PC-3 (cell line): ENCODE measurements at places on chromosomes 7 and 10. TPM values are rescaled to one million over a fixed set of nuclear protein-coding genes. Genes with fewer than 3 reads are reported as not detected.

ZC3HAV1 gene
- total RNA-seq, result 19.6 and 25.0 TPM in 2 replicates

MYO1G gene
- total RNA-seq, result 0.11 and 0.17 TPM in 2 replicates

PNLIPRP2 gene
- total RNA-seq, result not detected in 2 replicates

GRCh38 chr7:14271441-14271840 lies 282.0 kb upstream of the ETV1 start:
- DNase-seq, result no peak

DNA sequence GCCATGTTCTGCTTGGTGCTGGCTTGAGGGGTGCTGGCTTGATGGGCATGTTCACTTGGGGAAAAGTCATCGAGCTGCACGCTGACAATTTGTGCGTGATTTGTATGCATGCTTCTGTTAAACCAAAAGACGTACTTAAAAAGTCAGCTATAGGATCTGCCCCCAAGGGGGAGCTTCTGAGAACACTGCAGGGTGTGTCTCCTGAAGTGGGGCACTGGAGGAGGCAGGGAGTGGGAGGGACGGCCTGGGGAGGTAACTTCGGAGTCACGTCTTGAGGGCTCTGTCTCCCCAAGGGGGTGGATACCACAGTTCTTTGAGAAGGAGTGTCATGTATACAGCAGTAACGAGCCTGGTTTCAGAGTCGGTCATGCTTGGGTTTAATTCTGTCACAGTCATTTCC lies 406.5 kb downstream of the PLXNA4 start:
- no peak for DNase-seq

- no peak for DNase-seq
These were observed 17.6 kb downstream of the NT5C3A start for GRCh38 chr7:33044986-33045385.

GRCh38 chr10:62631241-62631640 lies 173.3 kb upstream of the ADO start:
- DNase-seq, result no peak
